ENCODE measurements at places on chromosomes 16 and 17. TPM values are rescaled to one million over a fixed set of nuclear protein-coding genes. Genes with fewer than 3 reads are reported as not detected.

The CTU2 gene
- total RNA-seq, result 24.8 TPM

GRCh38 chr16:12311309-12311708 is 334.8 kb downstream of the SNX29 start:
- no peak for DNase-seq
- no peaks in the 10 kb centered on the region for H3K27me3 ChIP-seq
- H3K27ac ChIP-seq, result no peak overlapping the region
- no peak overlapping the region for H3K4me3 ChIP-seq
- no peaks in the 10 kb centered on the region for H3K36me3 ChIP-seq
- no peaks in the 10 kb centered on the region for H3K4me1 ChIP-seq

DNA sequence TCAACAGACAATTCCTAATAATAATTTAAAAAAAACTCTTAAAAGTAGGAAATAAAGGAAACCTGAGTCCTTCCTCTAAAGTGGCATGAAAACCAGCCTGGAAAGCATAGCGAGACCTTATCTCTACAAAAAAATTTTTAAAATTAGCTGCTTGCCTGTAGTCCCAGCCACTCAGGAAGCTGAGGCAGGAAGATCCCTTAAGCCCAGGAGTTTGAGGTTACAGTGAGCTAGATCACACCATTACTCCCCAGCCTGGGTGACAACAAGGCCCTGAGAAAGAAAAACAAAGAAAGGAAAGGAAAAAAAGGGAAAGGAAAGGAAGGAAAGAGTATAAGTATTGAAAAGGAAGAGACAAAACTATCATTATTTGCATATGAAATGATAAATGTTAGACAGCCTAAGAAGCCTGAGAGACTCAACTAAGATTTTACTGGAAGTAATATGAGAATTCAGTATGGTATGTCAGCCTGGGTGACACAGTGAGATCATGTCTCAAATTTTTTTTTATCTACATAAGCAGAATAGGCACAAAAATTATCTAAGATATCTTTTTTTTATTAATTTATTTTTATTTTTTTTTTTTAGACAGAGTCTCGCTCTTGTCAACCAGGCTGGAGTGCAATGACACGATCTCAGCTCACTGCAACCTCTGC is 113.0 kb downstream of the GOSR1 start:
- DNase-seq, result no peak
- no peaks in the 10 kb centered on the region for H3K4me1 ChIP-seq
- no peak overlapping the region for H3K4me3 ChIP-seq
- no peaks in the 10 kb centered on the region for H3K36me3 ChIP-seq
- no peak overlapping the region for H3K27ac ChIP-seq
- H3K27me3 ChIP-seq, result no peaks in the 10 kb centered on the region

GRCh38 chr16:84059946-84060901 is 17.6 kb upstream of the SLC38A8 start:
- no peaks in the 10 kb centered on the region for H3K4me1 ChIP-seq
- DNase-seq, result no peak
- peaks cover 4% of the 10 kb centered on the region for H3K36me3 ChIP-seq
- H3K27me3 ChIP-seq, result no peaks in the 10 kb centered on the region

GRCh38 chr16:15521758-15522509 is 87.5 kb downstream of the BMERB1 start:
- H3K27me3 ChIP-seq, result no peaks in the 10 kb centered on the region
- H3K4me1 ChIP-seq, result no peaks in the 10 kb centered on the region
- H3K27ac ChIP-seq, result no peak overlapping the region

- H3K4me1 ChIP-seq, result peaks cover 14% of the 10 kb centered on the region
- no peak overlapping the region for H3K4me3 ChIP-seq
- H3K27me3 ChIP-seq, result no peaks in the 10 kb centered on the region
- H3K27ac ChIP-seq, result peak overlapping the region; percentile 17
Observed at GRCh38 chr17:45361976-45362375, 45.2 kb upstream of the MAP3K14 start.

- DNase-seq, result no peak
- H3K27me3 ChIP-seq, result no peaks in the 10 kb centered on the region
- H3K4me3 ChIP-seq, result peak overlapping the region; percentile 28
- no peak overlapping the region for H3K27ac ChIP-seq
- no peaks in the 10 kb centered on the region for H3K4me1 ChIP-seq
- no peaks in the 10 kb centered on the region for H3K36me3 ChIP-seq
Observed at GRCh38 chr17:180381-181244, 837 bp downstream of the DOC2B start.

DNA sequence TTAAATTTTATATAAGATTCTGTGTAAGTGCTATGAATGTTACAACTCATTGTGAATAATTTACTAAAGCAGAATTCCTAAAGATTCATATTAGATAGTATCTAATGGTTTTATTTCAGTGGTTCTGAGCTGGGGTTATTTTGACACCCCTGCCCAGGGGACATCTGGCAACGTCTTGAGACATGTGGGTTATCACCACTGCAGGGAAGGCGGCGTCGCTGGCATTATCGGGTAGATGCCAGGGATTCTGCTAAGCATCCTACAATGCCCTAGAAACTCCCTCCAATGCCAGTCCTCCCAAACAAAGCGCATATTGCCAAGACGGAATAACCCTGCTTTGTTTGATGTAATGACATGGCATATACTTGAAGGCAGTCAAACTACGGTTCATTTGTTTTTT is 372.3 kb upstream of the ZFHX3 start:
- no peak overlapping the region for H3K27ac ChIP-seq
- no peaks in the 10 kb centered on the region for H3K36me3 ChIP-seq
- H3K27me3 ChIP-seq, result no peaks in the 10 kb centered on the region
- no peaks in the 10 kb centered on the region for H3K4me1 ChIP-seq
- H3K4me3 ChIP-seq, result no peak overlapping the region
- no peak for DNase-seq

GRCh38 chr16:29983420-29984136 is 9.9 kb downstream of the TAOK2 start:
- no peaks in the 10 kb centered on the region for H3K27me3 ChIP-seq
- no peak overlapping the region for H3K4me3 ChIP-seq
- DNase-seq, result no peak
- peaks cover 31% of the 10 kb centered on the region for H3K36me3 ChIP-seq

DNA sequence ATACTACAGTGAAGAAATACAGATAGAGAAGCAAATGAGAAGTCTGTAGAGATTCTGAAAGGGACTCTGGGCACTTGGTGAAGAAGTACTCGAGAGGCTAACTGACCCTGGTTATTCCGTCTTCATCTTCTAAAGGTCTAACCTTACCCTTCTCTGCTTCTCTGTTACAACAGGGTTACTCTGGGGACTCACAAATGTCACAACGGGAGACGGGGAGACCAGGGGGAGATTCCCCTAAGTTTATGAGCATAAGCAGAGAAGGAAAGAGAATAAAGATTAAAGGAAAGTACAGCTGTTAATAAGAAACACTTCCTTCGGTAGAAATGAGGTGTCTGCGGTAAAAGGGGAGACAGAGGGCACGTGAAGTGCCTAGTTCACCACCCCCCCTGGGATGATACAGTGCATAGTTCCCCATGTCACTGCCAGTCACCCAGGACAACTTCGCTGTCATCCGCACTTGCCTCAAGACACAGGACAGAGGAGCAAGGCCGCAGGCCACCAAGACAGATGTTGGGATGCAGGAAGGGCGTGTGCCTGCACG is 75.2 kb upstream of the TRAP1 start:
- no peak overlapping the region for H3K4me3 ChIP-seq
- DNase-seq, result no peak
- H3K27ac ChIP-seq, result no peak overlapping the region
- H3K27me3 ChIP-seq, result no peaks in the 10 kb centered on the region

The NOMO2 gene
- total RNA-seq, result 293 TPM

GRCh38 chr17:14312522-14312921 is 11.6 kb downstream of the HS3ST3B1 start:
- H3K4me1 ChIP-seq, result no peaks in the 10 kb centered on the region
- H3K36me3 ChIP-seq, result no peaks in the 10 kb centered on the region
- peaks cover 3% of the 10 kb centered on the region for H3K27me3 ChIP-seq

The CLDN6 gene
- 1.2 TPM for total RNA-seq

The CSF3 gene
- total RNA-seq, result not detected

The LGALS9B gene
- not detected for total RNA-seq

DNA sequence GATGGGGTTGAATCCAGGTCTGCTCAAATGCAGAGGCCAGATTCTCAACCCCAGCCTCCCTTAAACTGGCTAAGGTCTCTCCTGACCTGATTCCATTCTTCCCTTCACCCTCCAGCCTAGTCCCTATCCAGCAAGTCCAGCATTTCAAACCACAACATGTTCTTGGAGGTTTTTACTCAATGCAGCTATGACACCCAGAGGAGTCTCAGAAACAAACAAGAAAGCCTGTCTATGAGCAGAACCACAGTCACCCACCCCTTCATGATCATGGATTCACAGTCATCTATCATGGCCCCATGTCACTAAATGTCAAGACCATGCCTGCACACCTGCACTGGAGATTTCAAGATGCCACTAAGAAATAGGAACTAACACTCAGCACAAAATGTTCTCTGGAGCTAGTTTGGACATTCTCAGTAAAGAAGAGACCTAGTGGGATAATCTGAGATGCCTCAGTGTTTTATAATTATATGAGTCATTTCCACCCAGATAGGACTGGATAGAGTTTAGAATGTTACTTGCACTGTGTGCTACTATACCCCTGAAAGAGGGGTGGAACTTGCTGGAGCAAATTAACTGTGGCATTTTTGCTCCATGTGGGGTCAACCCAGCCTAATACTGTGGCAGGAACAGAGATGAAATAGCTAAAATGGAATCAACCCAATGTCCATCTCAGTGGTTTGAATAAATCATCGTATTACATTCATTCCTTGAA is 9.5 kb upstream of the METTL22 start:
- no peaks in the 10 kb centered on the region for H3K4me1 ChIP-seq
- H3K4me3 ChIP-seq, result no peak overlapping the region
- DNase-seq, result no peak
- H3K27ac ChIP-seq, result no peak overlapping the region
- no peaks in the 10 kb centered on the region for H3K36me3 ChIP-seq

DNA sequence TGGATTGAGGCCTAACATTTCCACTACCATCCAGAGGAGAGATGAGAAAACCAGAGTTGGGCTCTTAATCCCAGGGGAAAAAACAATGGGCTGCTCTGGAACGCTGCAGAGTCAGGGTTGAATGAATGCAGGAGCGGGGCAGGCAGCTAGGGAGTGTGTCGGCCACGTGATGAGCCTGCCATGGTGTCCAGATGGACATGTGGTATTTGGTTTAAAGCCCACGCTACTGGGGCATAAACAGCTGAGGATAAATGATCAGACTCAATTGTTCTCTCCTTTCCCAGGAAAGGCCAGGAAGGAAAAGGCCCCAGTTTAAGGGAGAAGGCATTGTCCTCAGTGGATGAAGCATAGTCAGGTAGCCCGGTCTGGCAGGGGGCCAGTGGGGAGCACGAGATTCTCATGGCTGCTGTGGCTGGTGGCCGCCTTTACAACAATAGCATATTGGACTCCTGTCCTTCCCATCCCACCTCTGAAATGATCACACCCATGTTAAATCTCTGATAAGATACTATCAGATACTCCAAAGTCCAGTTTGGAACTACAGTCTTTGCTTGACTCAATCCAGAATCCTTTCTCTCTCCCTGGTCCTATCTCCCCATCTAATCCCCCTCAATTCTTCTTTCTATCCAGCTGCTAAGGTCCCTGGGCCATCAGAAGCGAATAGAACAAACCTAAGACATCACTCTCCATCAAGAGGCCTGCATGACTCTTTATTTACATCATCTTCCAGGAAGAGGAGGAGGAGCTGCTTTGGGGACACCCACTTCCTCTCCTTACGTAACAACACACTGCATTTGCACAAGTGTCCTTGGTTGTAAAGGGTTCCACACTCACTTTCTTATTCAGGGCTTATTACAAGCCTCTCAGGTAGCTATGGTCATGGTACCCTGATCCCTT is 20.4 kb downstream of the CA4 start:
- H3K4me3 ChIP-seq, result no peak overlapping the region
- no peaks in the 10 kb centered on the region for H3K36me3 ChIP-seq
- H3K27ac ChIP-seq, result peak overlapping the region; percentile 31
- DNase-seq, result no peak
- peaks cover 18% of the 10 kb centered on the region for H3K4me1 ChIP-seq

The CBFA2T3 gene
- total RNA-seq, result 13.7 TPM

GRCh38 chr17:31738996-31739699 is 119.9 kb downstream of the COPRS start:
- no peaks in the 10 kb centered on the region for H3K36me3 ChIP-seq
- no peak for DNase-seq
- peaks cover 15% of the 10 kb centered on the region for H3K4me1 ChIP-seq
- peak overlapping the region; percentile 41 for H3K27ac ChIP-seq
- no peaks in the 10 kb centered on the region for H3K27me3 ChIP-seq

The GCGR gene
- 1.6 TPM for total RNA-seq

- H3K4me3 ChIP-seq, result no peak overlapping the region
- no peak overlapping the region for H3K27ac ChIP-seq
- no peaks in the 10 kb centered on the region for H3K36me3 ChIP-seq
- DNase-seq, result no peak
Observed at GRCh38 chr17:78857266-78857665, 16.7 kb upstream of the USP36 start.

GRCh38 chr17:40828454-40829044 is 6.1 kb upstream of the KRT10 start:
- 0 out of 2 replicates have a peak, but pooled peaks cover 2% of the 10 kb centered on the region for H3K36me3 ChIP-seq
- no peak overlapping the region for H3K27ac ChIP-seq
- H3K27me3 ChIP-seq, result no peaks in the 10 kb centered on the region
- no peak for DNase-seq
- peaks cover 4% of the 10 kb centered on the region for H3K4me1 ChIP-seq
- no peak overlapping the region for H3K4me3 ChIP-seq

- H3K4me3 ChIP-seq, result no peak overlapping the region
- no peaks in the 10 kb centered on the region for H3K4me1 ChIP-seq
- H3K27me3 ChIP-seq, result no peaks in the 10 kb centered on the region
- H3K36me3 ChIP-seq, result no peaks in the 10 kb centered on the region
- DNase-seq, result no peak
Observed at GRCh38 chr16:80899809-80900592, 95.6 kb upstream of the CDYL2 start.

GRCh38 chr17:76848670-76849069 is 19.5 kb upstream of the MGAT5B start:
- no peak overlapping the region for H3K27ac ChIP-seq
- H3K27me3 ChIP-seq, result no peaks in the 10 kb centered on the region
- H3K36me3 ChIP-seq, result no peaks in the 10 kb centered on the region
- no peak for DNase-seq

- no peak overlapping the region for H3K4me3 ChIP-seq
- H3K27ac ChIP-seq, result no peak overlapping the region
- H3K27me3 ChIP-seq, result no peaks in the 10 kb centered on the region
- H3K36me3 ChIP-seq, result no peaks in the 10 kb centered on the region
- H3K4me1 ChIP-seq, result no peaks in the 10 kb centered on the region
Observed at GRCh38 chr16:88554711-88555264, 15.4 kb upstream of the ZC3H18 start.

DNA sequence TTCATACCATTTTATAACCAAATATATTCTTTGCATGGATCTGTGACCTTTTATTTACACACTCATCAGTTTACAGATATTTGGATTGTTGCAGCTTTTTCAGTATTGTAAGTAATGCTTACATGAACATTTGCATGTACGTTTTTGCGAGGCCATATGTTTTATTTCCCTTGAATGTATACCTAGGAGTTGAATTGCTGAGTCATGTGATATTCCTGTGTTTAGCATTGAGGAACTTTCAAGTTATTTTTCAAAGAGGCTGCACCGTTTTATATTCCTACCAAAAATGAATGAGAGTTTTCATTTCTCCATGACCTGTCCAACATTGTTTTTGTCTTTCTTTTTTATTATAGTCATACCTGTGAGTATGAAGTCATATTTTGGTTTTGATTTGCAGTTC is 392.1 kb downstream of the CNTNAP4 start:
- no peak overlapping the region for H3K27ac ChIP-seq
- H3K4me3 ChIP-seq, result no peak overlapping the region
- no peaks in the 10 kb centered on the region for H3K4me1 ChIP-seq
- H3K36me3 ChIP-seq, result no peaks in the 10 kb centered on the region
